ENCODE measurements at places on chromosomes 2 and 18.

DNA sequence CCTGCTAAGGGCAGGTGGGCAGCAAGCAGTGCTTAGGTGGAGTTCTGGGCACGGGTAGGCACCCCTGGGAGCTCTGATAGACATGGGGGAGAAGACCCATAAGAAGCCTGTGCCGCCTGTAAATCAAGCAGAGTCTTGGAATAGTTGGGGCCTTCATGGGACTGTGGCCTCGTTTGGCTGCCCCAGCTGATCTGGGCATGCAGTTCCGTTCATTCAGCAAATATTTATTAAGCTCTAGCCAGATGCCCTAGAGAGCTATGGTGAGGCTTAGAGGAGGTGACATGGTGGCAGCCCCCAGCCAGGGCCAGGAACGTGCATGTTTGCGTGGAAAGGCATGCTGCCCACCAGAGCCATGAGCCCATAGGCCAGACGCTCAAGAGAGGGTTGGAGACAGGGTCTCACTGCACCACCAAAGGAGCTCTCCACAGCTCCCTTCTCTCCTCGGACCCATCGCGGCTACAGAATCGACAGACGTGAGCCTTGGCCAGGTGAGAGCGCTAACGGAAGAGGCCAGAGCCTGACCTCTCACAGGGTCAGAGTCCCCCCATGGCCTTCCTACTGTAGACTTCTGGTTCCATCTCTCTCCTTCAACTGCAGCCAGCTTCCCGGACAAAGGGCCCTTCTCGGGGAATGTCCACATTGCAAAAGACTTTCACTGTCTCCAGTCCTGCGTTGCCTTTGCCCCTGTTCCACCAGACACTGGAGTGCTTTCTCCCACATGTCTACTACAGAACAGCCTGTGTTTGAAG lies 135.7 kb downstream of the INHBB start:
- no peak for DNase-seq

- DNase-seq = no peak
Observed at GRCh38 chr2:128557831-128558241, 239.2 kb upstream of the HS6ST1 start.

GRCh38 chr2:220174826-220175225 lies 547.4 kb downstream of the SLC4A3 start:
- DNase-seq = no peak

GRCh38 chr2:48448274-48449061 lies 81.5 kb upstream of the STON1 start:
- DNase-seq = no peak

DNA sequence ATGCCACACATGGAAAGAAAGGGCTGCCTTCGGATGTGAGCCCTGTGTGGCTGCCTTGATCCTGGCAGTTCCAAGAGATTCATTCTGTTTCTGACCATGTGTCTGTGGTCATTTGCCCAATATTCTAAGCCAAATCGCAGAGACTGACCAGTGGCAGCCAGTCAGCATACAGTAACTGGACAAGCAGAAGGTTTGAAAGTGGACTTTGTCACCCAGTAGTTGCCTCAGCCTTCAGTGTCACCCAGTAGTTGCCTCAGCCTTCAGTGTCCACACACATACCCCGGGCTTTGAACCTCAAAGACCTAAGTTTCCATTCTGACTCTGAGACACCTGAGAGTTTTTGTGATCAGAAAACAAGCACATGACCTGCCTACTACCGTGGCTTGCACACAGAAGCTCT lies 5.0 kb downstream of the RFX8 start:
- DNase-seq = no peak

DNA sequence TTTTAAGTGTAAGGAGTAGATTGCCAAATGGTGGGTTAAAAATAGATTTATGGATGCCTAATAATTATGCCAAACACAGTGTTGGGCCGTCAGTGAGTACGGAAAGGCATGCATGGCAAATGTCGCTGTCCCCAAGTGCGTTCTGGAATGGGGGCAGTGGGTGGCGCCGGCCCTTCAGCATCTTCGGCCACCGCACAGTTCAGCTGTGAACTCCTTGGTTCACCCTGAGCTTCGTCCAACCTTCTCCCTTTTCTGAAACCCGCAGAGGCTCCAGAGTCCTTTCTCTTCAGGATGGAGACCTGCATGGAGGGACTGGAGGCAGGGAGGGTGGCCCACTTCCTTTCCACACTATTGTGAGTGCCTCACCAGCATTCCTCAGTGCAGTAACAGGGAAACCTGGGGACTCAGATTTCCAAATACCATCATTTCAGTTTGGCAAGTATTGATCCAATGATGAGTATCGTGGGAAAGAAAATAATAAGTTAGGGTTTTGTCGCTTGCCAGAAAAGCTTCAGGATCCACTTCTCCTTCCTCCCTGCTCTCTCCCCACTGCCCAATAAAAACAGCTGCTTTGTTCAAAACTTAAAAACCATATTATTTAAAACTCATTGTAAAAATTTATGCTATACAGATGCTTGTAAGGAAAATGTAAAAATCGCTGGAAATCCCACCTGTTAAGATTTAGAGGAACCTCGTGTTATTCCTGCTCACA lies 74.6 kb upstream of the TXNDC2 start:
- no peak for DNase-seq

All from activated naive CD8-positive, alpha-beta T cell treated with anti-CD3 and anti-CD28 coated beads, Interleukin-2, amount 50 U/mL, for 24 hours (primary cell).